Astrocyte of the spinal cord (primary cell): ENCODE measurements at places on chromosomes 5 and 9.
A peak's percentile ranks its signal among the peaks of the same experiment; 100 is the strongest.

DNA sequence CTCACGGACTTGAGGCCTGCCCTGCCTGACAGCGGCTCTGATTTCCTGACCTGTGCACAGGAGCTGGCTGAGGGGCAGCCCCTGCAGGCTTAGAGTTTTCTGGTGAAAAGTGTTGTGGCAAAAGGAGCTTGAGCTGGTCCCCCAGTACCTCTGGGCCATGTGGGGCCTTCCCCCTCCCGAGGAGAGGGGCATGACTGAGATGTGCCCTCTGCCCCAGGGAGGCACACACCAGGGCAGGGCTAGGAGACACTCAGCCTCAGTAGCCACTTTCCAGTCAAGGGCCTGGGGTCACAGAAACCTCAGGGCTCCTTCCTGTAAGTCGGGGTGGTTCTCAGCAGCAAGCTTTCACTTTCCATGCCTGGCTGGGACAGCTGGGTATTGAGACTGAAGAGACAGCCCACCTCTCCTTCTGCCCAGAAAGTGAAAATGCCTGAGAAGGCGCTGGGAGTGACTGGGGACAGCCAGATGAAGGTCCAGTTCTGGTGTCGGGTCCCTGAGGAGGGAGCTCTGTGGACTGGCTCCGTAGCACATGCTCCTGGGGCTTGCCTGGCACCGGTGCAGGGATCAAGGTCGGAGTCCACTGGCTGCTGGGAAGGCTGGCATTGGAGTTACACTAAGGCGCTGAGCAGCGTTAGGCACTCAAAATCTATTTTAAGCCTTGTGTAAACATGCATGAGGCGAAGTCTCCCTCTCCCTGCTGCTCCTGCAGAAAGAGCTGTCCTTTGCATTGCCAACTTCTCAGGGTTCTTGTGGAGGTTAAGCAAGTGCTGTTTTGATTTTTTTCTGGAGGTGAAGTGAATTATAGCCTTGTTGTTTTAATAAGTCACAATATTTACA is 394.9 kb downstream of the GADD45G start:
- DNase-seq: peak; percentile 64

DNA sequence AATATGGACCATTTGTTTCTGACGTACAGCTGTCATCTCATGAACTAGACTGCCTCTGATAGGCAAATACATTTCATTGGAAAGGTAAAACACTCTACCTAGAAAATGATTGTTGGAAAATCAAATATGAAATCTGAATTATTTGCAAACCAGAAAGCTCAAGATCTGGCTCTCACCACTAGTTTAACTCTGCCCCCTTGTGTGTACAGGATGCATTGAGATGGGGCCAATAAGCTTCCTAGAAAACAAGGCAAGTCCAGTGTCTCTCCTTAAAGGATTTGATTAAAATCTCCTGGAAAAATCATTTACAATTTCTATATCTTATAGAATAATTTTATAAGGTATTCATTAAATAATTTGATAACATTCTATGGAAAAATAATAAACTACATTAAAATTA is 311.9 kb upstream of the ANKH start:
- peak; percentile 1 for DNase-seq

DNA sequence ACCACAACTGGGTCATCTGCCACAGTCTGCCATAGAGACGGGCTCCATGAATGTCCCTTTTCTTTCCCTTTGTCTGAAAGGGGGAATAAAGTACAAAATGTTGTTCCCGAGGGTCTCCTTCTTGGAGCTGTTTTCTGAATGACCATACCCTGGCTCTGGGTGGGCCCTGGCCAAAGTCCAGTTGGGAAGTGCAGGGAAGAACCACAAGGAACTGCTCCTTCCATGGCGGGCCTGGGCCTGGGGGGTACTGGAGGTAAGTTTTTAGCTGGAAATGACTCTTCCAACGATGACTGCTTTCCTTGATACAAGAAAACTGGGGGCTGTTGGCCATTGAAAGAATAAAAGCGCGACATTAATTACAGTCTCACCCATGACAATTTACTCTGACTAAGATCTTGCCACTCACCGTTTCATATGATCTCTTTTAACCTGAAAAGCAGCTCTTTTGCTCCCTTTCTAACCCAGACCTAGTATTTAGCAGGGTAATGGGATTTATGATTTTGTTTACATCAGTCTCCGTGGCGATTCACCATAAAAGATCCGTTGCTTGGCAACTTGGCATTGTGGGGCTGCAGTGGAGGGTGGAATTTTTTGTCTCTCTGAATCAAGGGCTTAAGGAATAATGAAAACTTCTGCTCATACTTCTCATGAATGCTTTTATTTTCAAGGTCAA is 89.2 kb upstream of the PTCH1 start:
- DNase-seq: peak; percentile 4

GRCh38 chr5:151077967-151078366 is 2.9 kb downstream of the TNIP1 start:
- DNase-seq: no peak

DNA sequence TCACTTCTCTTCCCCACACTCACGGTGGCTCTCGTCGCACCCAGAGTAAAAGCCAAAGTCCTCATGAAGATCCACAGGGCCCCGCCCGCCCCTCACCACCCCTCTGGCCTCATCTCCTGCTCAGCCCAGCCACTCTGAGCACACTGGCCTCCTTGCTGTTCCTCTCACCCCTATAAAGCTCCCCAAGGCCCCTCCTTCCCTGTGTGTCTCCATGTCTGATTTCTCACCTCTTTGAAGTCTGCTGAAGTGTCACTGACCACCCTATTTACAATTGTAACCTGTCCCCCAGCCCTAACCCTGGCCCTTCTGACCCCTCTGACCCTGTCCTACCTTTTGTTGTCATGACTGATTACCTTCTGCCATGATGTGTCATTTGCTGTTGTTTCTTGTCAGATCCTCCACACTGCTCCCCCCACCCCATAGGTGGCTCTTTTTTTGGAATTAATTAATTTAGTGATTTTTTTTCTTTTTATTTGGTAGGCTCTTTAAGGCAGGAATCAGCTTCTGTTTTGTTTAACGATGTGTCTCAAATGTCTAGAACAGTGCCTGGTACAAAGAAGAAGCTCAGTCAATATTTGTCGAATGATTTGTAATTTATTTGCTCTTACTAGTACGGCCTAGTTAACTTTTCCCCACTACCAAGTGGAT is 90.2 kb downstream of the IQGAP2 start:
- DNase-seq: no peak

GRCh38 chr5:137741-138140 is 45.8 kb downstream of the PLEKHG4B start:
- DNase-seq: no peak

- no peak for DNase-seq
These were observed 2.5 kb upstream of the AQP7 start for GRCh38 chr9:33404788-33405362.

- no peak for DNase-seq
These were observed 63.0 kb downstream of the FER start for GRCh38 chr5:108810717-108811116.

DNA sequence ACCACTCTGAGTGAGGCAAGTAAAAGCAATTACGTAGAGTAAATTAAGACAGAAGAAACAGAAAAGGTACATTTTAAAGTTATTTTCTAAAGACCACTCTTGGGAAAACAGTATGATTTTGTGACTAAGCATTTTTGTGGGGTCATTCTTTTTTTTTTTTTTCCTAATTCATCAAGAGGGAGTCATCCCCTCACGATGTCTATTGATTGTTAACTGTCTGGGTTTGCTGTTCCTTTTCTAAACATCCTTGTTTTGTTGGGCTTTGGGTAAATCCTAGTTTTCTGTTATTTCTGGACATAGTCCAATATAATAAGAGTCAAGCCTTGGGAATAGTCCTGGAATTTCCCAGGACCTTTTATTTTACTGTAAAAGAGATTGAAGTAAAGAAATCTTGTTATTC is 63.8 kb downstream of the ANKRD55 start:
- peak; percentile 29 for DNase-seq

DNA sequence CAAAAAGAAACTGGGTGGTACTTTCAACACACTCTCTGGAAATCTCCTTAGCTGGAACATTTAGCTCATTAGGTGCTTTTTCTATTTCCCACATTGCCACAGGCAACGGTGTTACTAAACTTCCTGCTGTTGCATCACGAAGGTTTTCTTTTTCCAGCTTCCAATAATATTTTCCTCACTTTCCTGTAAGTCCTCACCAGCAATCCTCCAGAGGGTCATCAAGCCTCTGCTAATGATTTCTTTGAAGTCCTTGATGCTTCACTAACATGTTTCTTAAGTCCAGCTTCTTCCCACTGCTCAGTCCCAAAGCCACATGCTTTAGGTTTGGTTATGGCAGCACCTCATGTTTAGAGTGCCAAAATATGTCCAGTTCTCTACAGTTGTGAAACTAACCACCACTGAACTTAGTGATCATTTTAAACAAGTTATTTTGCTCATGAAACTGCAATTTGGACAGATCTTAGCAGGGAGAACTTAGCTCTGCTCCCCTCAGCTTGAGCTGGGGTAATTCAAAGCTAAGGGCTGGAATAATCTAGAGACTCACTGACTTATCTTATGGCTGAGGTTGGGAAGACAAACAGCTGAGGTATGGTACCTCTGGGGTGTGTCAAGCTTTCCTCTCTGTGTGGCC is 39.9 kb upstream of the RETREG1 start:
- peak; percentile 24 for DNase-seq

GRCh38 chr5:80860924-80861613 is 99.1 kb upstream of the RASGRF2 start:
- peak; percentile 29 for DNase-seq

DNA sequence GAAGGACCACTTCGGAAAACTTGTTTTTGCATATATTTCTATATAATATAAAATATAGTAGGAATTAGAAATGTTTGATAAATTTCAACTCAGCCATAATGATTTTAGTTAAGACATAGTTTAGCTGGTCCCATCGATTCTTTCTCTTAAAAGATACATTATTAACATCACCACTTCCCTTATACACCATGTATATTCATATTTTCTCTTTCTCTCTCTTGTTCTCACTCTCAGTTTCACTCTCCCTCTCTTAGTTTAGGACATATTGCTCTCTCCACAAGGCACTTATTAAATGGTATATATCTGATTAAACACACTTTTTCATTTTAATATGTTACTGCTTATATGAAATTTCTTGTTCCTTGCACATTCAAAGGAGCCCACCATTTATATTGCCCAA is 90.1 kb upstream of the RASEF start:
- no peak for DNase-seq

- DNase-seq: no peak
These were observed 3.7 kb upstream of the CEL start for GRCh38 chr9:133058071-133058470.

DNA sequence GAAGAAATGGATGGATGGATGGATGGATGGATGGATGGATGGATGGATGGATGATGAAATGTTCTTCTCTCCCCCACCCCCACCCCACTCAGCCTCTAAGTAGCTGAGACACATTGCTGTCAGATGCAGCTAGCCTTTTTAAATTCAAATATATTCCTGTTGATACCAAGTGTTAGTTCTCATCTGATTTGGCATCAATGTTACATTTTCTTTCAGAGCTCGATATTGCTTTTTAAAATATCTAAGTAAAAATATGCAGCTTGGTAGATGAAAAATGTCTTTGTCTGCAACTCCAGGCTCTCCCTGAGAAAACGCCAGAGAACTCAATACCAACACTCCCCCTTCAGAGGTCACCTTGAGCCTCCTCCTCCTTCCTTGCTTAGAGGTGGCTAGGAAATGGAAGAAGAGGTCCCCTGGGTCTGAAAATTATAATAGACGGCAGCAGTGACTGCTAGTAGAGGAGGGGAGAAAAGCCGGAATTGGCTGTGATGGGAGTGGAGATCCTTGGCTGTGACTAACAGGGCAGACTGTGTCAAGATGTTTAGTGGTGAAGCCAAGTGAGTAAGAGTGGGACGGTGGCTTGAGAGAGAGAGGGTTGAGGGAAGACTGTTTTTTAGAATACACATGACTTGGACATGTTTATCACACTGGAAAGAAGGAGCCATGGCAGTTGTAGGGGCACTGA is 156.0 kb downstream of the ZNF462 start:
- peak; percentile 72 for DNase-seq

DNA sequence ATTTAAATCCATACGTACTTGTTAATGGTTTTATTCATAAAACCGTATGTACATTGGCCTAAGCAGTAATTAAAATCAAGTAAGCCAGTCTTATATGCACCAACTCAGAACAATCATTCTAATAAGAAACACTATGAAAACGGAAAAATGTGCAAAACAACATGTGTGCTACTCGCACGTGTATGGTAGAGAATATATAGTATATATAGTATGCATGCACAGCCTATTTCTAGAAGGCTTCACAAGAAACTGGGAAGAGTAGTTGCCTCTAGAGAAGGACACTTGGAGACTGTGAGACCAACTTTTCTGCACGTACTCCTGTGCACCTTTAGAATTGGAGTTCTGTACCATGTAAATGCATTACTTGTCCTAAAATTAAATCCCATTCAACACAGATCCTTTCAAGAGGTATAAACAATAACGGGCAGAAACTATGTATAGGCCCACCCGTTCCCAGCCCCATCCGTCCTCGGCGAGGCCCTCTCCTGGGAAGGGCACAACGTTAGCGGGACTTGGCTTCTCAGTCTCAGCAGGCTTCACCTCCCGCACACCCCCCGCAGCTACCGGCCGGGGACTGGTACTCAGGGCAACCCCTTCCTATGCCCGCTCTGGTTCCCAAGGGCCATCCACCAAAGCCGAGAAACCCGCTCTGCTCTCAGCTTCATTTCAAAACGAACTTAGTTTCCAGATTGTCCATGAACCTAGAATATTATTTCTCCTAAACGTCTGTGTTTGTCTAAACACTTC is 2.0 kb downstream of the CDC14B start:
- DNase-seq: no peak

- DNase-seq: no peak
These were observed 466.7 kb downstream of the ACTL7B start for GRCh38 chr9:108389056-108389455.
